ENCODE measurements at places on chromosomes 11 and 22. TPM values are rescaled to one million over a fixed set of nuclear protein-coding genes. Genes with fewer than 3 reads are reported as not detected.
A peak's percentile ranks its signal among the peaks of the same experiment; 100 is the strongest.

GRCh38 chr11:116984186-116984585 is 114.0 kb downstream of the SIK3 start:
- no peak overlapping the region for H3K4me3 ChIP-seq
- DNase-seq: no peak
- H3K27me3 ChIP-seq: no peaks in the 10 kb centered on the region
- peak overlapping the region; percentile 63 for H3K27ac ChIP-seq
- peaks cover 59% of the 10 kb centered on the region for H3K4me1 ChIP-seq

GRCh38 chr11:69966583-69966835 is 111.6 kb upstream of the ANO1 start:
- no peak for DNase-seq
- no peaks in the 10 kb centered on the region for H3K36me3 ChIP-seq
- no peaks in the 10 kb centered on the region for H3K27me3 ChIP-seq

GRCh38 chr11:937841-938261 is 12.2 kb downstream of the AP2A2 start:
- H3K4me3 ChIP-seq: no peak overlapping the region
- peaks cover 19% of the 10 kb centered on the region for H3K4me1 ChIP-seq
- no peaks in the 10 kb centered on the region for H3K27me3 ChIP-seq
- H3K36me3 ChIP-seq: peaks cover 4% of the 10 kb centered on the region
- no peak for DNase-seq

DNA sequence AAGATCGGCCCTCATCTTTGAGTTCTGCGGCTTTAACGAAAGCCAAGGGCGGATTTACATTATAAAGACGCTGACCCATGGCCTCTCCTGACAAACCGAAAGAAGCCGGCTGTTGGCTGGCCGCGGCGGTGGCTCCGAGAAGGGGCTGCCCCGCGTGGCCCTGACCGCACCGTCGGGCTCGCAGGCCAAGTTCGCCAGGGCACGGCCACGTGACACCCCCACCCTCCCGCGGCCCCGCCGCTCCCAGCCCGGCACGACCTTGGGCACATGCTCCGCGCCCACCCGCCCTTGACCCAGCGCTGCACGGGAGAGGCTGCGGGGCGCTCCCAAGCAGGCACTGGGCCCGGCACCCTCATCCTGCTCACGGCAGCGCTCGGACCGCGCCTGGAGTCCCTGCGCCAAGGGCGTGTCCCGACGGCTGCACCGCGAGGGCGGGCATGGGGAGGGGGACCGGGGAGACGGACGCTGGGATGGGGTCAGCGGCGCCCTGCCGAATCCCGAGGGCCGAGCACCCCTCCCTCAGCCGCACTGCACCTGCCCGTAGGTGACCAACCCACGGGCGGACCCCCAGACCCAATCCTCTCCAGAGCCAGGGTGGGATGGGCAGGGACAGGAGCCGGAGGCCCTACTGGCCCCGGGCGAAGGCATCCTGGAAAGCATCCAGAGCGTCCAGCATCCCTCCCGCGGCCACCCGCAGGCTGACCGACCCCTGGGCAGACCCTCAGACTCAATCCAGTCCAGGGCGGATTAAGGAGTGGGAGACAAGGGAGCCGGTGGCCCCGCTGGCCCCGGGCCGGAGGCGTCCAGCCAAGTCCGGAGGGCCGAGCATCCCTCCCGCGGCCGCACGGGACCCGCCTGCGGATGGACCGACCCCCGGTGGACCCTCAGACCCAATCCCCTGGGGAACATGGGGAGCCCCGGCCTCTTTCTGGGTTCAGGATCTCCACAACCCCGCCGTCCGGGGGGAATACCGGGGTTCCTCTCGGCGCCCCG is 759 bp downstream of the CPT1A start:
- peak overlapping the region; percentile 94 for H3K27ac ChIP-seq
- H3K36me3 ChIP-seq: no peaks in the 10 kb centered on the region
- DNase-seq: peak; percentile 70
- H3K4me3 ChIP-seq: peak overlapping the region; percentile 76
- peaks cover 67% of the 10 kb centered on the region for H3K4me1 ChIP-seq

- no peak for DNase-seq
- no peaks in the 10 kb centered on the region for H3K27me3 ChIP-seq
- H3K27ac ChIP-seq: no peak overlapping the region
- no peaks in the 10 kb centered on the region for H3K36me3 ChIP-seq
Measured at GRCh38 chr22:17239156-17239701, 20.0 kb upstream of the ADA2 start.

DNA sequence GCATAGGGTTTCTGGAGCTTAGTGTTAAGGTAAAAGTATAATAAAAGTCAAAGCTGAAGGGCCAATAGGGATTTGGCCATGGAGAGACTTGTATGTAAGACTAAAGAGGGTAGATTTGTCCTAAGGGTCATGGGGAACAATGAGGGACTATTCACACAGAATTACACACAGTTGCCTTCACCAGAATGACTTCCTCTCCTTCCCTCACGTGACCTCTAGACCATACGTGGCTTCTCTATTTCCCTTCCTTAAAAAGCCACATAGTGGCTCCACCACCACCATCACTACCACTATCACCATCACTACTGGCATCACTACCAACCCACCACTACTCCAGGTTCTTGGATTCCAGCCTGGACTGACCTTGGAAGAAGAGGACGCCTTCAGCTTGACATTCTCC is 2.8 kb downstream of the HPX start:
- H3K4me3 ChIP-seq: no peak overlapping the region
- no peaks in the 10 kb centered on the region for H3K36me3 ChIP-seq
- H3K27ac ChIP-seq: no peak overlapping the region

GRCh38 chr11:70201882-70202861 is 924 bp upstream of the FADD start:
- H3K27ac ChIP-seq: no peak overlapping the region
- H3K4me3 ChIP-seq: peak overlapping the region; percentile 71
- peaks cover 5% of the 10 kb centered on the region for H3K36me3 ChIP-seq
- DNase-seq: no peak
- H3K4me1 ChIP-seq: peaks cover 10% of the 10 kb centered on the region

GRCh38 chr22:37654563-37655251 is 3.8 kb upstream of the PDXP start:
- no peaks in the 10 kb centered on the region for H3K27me3 ChIP-seq
- no peak for DNase-seq
- H3K36me3 ChIP-seq: peaks cover 12% of the 10 kb centered on the region
- no peak overlapping the region for H3K27ac ChIP-seq

- no peaks in the 10 kb centered on the region for H3K36me3 ChIP-seq
- DNase-seq: no peak
- H3K4me1 ChIP-seq: no peaks in the 10 kb centered on the region
- H3K4me3 ChIP-seq: no peak overlapping the region
- H3K27ac ChIP-seq: no peak overlapping the region
- H3K27me3 ChIP-seq: peaks cover 5% of the 10 kb centered on the region
Measured at GRCh38 chr22:39814899-39815298, 78.7 kb downstream of the ENTHD1 start.

DNA sequence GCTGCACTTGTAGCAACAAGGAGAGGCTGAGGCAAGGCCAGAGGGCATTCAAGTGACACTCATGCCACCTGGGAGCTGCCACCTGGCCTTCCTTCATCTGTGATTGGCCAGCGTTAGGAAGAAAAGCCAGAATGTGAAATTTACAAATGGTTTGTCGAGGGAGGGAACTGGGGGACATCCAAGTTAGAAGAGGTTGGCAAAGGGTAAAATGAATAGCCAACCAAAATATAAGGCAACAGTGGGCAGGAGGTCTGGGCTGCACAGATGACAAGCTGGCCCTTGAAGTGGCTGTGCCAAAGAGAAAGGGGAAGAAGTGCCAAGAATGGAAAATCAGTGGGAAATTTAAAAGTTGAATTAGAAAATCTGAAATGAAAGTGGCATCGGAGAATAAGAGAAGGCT is 221.4 kb downstream of the C11orf91 start:
- H3K4me1 ChIP-seq: no peaks in the 10 kb centered on the region
- no peak overlapping the region for H3K27ac ChIP-seq
- no peaks in the 10 kb centered on the region for H3K27me3 ChIP-seq
- no peak for DNase-seq

- no peaks in the 10 kb centered on the region for H3K36me3 ChIP-seq
- peaks cover 10% of the 10 kb centered on the region for H3K4me1 ChIP-seq
- peak overlapping the region; percentile 63 for H3K4me3 ChIP-seq
- no peak overlapping the region for H3K27ac ChIP-seq
- peak; percentile 56 for DNase-seq
Measured at GRCh38 chr11:124740277-124740882, 638 bp downstream of the NRGN start.

GRCh38 chr11:109960831-109961230 is 132.4 kb upstream of the ZC3H12C start:
- H3K4me3 ChIP-seq: no peak overlapping the region
- peak; percentile 44 for DNase-seq
- no peaks in the 10 kb centered on the region for H3K27me3 ChIP-seq
- no peak overlapping the region for H3K27ac ChIP-seq
- H3K36me3 ChIP-seq: no peaks in the 10 kb centered on the region

GRCh38 chr11:61959678-61960077 is 7.8 kb downstream of the FTH1 start:
- no peak for DNase-seq
- H3K4me1 ChIP-seq: peaks cover 58% of the 10 kb centered on the region
- peaks cover 21% of the 10 kb centered on the region for H3K36me3 ChIP-seq
- H3K27ac ChIP-seq: no peak overlapping the region

GRCh38 chr22:39802682-39803081 is 90.9 kb downstream of the ENTHD1 start:
- H3K27me3 ChIP-seq: peaks cover 36% of the 10 kb centered on the region
- H3K27ac ChIP-seq: no peak overlapping the region
- DNase-seq: no peak
- H3K36me3 ChIP-seq: no peaks in the 10 kb centered on the region
- no peaks in the 10 kb centered on the region for H3K4me1 ChIP-seq

- peaks cover 10% of the 10 kb centered on the region for H3K36me3 ChIP-seq
Measured at GRCh38 chr22:42561856-42562255, 8.1 kb downstream of the SERHL2 start.

DNA sequence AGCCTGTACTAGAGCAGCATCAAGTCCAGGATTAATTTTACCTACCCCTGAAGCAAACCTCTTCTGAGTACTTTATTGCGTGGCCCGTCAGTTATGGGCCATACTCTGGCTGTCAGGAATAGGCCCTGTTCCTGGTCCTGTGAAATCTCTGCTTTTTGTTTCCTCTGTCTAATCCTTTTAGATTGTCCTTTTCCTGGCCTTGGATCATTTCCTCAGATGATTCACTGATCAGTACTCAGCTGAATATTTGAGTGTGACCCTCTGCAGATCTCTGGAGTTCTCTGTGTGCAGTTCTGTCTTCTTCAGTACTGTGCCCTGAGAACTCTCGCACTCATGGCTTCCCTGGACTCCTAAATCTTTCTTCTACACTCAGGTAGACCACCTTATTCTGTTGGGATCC is 123.5 kb downstream of the UVRAG start:
- no peaks in the 10 kb centered on the region for H3K36me3 ChIP-seq
- DNase-seq: no peak
- no peaks in the 10 kb centered on the region for H3K27me3 ChIP-seq
- H3K4me3 ChIP-seq: no peak overlapping the region
- peaks cover 11% of the 10 kb centered on the region for H3K4me1 ChIP-seq

- H3K4me3 ChIP-seq: no peak overlapping the region
- no peaks in the 10 kb centered on the region for H3K27me3 ChIP-seq
- H3K4me1 ChIP-seq: peaks cover 10% of the 10 kb centered on the region
- DNase-seq: no peak
- no peak overlapping the region for H3K27ac ChIP-seq
- H3K36me3 ChIP-seq: no peaks in the 10 kb centered on the region
Measured at GRCh38 chr11:73988227-73988626, 5.6 kb upstream of the UCP2 start.

DNA sequence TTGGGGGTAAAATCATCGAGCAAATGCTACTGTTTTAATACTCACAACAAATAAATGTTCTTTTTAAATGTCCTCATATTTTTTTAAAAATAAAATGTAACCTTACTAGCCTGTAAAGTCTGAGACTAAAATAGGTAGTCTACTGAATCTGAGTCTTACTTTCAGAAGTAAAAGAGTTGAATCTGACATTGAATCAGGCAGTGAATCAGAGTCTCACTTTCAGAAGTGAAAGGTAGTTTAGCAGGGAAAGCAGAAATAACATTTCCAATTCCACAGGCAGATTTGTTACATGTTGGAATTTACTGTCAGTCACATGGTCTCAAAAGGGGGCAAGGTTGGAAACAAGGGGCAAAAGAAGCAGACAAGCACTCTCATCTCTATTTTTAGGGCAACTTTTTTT is 143.0 kb downstream of the ELP4 start:
- DNase-seq: no peak
- no peak overlapping the region for H3K27ac ChIP-seq
- H3K4me1 ChIP-seq: no peaks in the 10 kb centered on the region
- H3K4me3 ChIP-seq: no peak overlapping the region
- H3K27me3 ChIP-seq: no peaks in the 10 kb centered on the region

GRCh38 chr22:44983878-44984482 is 25.8 kb downstream of the PHF21B start:
- no peak overlapping the region for H3K27ac ChIP-seq
- no peak for DNase-seq
- no peaks in the 10 kb centered on the region for H3K4me1 ChIP-seq
- H3K36me3 ChIP-seq: no peaks in the 10 kb centered on the region
- no peaks in the 10 kb centered on the region for H3K27me3 ChIP-seq

GRCh38 chr22:24289114-24289513 is 18.5 kb downstream of the SPECC1L start:
- peaks cover 49% of the 10 kb centered on the region for H3K4me1 ChIP-seq
- no peaks in the 10 kb centered on the region for H3K27me3 ChIP-seq
- DNase-seq: no peak
- H3K4me3 ChIP-seq: no peak overlapping the region

GRCh38 chr22:33792832-33793231 is 127.4 kb downstream of the LARGE1 start:
- H3K4me3 ChIP-seq: no peak overlapping the region
- no peaks in the 10 kb centered on the region for H3K27me3 ChIP-seq
- H3K36me3 ChIP-seq: no peaks in the 10 kb centered on the region
- H3K27ac ChIP-seq: peak overlapping the region; percentile 46
- DNase-seq: no peak

DNA sequence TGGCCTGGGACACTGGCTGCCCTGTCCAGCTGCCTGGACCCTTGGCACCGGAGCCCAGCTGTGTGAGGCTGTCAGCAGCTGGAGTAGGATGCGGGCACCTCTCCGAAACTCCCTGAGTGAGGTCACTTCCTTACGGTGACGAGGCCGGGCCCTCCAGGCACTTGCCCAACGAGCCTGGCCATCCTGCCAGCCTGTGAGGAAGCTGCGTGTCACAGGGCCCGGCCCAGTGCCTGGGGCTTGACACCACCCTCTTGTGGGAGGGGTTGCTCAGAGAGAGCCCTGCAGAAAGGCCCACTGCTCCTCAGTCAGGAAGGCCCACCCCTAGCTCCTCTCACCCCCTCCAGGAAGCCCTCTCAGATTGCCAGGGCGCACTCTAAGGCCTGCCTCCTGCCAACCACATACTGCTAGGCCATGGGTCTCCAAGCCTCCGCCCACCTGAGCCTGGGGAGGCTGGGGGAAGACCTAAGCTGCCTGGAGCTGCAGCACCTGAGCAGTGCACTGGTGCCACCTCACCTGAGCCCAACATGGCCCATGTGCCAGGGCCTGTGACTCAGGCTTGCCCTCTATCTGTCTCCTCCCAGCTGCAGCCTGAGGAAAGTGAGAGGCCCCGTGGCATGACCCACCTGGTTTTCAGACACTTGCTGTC is 4.3 kb upstream of the PHLDA2 start:
- no peak overlapping the region for H3K4me3 ChIP-seq
- peaks cover 13% of the 10 kb centered on the region for H3K4me1 ChIP-seq
- DNase-seq: peak; percentile 60
- no peak overlapping the region for H3K27ac ChIP-seq
- H3K27me3 ChIP-seq: peaks cover 14% of the 10 kb centered on the region

TMPRSS6 gene
- not detected for total RNA-seq

TMPRSS5 gene
- total RNA-seq: 0.55 TPM

TMEM151A gene
- not detected for total RNA-seq

CECR2 gene
- total RNA-seq: 7.6 TPM

NRIP3 gene
- total RNA-seq: 1.7 TPM

C11orf16 gene
- total RNA-seq: not detected

PIH1D2 gene
- 2.6 TPM for total RNA-seq

SPCS2 gene
- total RNA-seq: 21.8 TPM

MFNG gene
- total RNA-seq: 12.8 TPM
